MCF 10A (cell line): ENCODE measurements at places on chromosomes 2 and 18.

DNA sequence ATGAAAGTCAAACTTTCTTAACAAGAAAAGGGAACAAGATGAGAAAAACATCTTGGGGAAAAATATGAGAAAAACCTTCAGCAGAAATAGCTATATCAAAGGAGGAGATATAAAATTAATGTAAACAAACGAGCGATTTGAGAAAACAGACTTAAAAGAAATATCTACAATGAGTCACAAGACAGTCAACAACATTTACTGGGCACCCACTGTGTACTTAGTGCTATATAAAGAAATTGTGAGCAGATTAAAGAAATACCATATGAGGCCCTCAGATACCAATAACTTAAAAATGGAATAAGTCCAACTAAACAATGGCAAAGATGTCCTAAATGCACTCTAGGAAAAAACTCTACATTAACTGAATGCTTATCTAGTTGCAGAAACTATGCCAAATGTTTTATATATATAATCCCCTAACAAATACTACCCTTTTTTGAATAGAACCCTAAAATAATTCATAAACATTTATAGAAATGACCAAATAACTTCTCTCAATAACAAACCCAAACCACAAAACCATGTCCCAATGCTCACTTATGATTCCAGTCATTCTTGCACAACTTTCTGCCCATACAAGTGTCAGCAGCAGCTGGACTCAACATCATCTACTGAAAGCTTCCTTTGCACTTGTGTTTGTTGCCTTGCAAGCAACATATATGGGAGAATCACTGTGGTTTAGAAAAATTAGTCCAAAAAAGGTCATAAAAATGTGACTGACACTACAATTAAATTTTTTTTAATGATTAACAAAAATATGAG, 83.5 kb downstream of the COBLL1 start:
- peak; percentile 69 for DNase-seq

GRCh38 chr2:100876231-100876860, 56.4 kb downstream of the NPAS2 start:
- DNase-seq: no peak

DNA sequence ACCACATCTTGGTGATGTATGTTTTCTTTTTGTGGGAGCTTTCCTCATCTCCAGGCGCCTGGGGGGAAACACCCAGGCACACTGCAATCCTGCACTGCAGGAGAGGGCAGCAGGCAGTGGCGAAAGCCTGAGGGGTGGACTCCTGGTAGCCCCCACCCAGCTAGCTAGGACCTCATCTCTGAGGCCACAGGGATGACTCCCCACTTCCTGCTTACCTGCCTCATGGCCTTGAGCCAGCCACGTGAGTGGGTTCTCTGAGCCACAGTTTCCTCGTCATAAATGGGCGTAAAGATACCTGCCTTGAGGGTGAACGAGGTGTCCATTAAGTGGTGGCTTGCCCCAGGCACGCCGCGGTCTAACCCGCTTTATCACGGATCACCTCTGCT, 19.1 kb downstream of the TRAF3IP1 start:
- DNase-seq: peak; percentile 34

DNA sequence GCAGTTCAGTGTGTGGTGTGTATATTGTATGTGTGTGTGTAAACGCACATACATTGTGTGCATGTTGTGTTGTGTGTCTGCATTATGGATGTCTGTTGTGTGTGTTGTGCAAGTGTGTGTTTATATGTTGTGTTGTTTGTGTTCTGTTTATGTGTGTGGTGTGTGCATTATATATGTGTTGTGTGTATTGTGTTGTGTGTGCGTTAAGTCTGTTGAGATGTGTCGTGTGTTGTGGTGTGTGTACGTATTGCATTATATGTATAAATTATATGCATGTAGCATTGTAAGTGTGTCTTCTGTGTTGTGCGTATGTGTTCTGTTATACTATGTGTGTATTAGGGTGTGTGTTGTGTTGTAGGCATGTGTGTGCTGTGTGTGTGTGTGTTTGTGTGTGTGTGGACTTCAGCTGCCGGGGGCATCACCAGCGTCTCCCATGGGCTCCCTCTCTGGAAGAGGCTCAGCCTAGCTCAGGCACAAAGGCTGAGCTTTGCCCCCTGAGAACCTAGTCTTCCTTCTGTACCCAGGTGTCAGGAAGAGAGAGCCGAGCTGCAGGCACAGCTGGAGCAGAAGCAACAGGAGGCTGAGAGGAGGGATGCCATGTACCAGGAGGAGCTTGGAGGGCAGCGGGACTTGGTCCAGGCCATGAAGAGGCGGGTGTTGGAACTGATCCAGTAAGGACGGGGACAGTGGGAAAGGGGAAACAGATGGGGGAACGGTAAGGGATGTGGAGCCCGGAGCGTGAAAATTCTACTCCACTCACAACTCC, 13.7 kb downstream of the RUFY4 start:
- DNase-seq: no peak
